ENCODE measurements at places on chromosomes 2 and 18. TPM values are rescaled to one million over a fixed set of nuclear protein-coding genes. Genes with fewer than 3 reads are reported as not detected.

GRCh38 chr2:97775074-97775473, 61.7 kb downstream of the ZAP70 start:
- no peak for ATAC-seq

DNA sequence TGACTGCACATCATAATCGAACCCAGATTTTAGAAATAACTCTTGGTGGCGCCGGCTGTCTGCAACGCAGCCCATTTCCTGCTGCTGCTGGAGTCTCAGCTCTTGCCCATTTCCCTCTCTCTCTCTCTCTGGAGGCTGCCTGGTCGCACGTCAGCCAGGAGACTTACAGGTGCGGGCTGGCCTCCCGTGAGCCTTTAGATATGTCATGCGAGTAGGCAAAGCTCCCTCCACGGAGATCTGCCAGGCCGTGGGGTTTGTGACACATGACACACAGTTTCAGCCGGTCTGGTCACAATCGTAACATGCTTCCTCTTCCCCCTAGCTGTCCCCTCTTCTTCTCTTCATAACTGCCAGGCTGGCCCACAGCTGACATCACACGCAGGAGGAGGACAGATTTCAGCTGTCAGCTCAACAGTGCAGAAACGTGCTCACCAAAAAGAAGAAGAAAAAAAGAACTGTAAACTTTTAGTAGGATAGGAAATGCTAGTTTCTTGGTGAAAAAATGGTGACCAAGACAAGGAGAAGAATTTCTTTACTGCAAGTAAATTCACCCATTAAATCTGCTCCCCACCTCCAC, 489.3 kb downstream of the ZNF516 start:
- no peak for ATAC-seq

DNA sequence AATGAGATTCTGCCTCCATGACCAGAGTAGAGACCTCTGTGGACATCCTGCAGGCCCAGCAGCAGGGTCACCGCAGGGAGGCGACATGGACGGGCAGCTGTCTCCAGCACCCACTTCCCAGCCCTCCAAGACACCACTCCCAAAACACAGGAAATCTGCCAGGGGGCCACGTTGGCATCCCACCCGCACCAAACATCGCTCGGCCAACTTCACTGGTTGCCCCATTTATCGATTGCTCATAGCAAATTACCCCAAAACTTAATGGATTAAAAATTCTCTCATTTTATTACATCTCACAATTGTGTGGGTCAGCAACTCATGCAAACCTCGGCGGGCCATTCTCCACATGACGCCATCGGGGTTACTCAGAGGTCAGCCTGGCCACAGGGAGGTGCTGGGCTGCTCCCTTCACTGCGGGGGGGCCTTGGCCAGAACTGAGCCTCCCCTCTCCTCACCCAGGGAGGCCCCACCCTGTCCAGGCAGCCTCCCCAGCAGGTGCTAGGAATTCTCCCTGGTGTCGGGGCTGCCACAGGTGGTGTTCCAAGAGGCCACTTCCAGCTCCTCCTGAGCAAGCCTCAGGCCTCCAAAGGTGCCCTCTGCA, 420.7 kb upstream of the MYT1L start:
- ATAC-seq = no peak

- ATAC-seq = no peak
These were observed 76.7 kb upstream of the SNTG2 start for GRCh38 chr2:873651-874580.

- ATAC-seq = no peak
These were observed 81.0 kb upstream of the PPM1B start for GRCh38 chr2:44087714-44088092.

DSEL gene
- 0.48 TPM for total RNA-seq

GRCh38 chr2:157055660-157056199, 201.8 kb upstream of the GALNT5 start:
- no peak for ATAC-seq

MITD1 gene
- total RNA-seq = 19.0 TPM

DNA sequence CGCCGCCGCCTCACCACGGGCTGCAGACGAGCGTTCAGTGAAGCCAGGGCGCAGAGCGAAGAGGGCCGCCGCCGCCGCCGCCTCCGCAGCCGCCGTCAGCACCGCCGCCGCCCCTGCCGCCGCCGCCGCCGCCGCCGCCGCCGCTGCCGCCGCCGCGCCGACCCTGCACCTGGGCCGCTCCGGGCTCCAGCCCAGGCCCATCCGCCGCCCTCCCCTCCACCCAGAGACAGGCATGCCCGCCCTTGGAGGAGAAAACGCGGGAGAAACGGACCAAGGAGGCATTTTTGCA, 3.0 kb downstream of the POU3F3 start:
- no peak for ATAC-seq

DNA sequence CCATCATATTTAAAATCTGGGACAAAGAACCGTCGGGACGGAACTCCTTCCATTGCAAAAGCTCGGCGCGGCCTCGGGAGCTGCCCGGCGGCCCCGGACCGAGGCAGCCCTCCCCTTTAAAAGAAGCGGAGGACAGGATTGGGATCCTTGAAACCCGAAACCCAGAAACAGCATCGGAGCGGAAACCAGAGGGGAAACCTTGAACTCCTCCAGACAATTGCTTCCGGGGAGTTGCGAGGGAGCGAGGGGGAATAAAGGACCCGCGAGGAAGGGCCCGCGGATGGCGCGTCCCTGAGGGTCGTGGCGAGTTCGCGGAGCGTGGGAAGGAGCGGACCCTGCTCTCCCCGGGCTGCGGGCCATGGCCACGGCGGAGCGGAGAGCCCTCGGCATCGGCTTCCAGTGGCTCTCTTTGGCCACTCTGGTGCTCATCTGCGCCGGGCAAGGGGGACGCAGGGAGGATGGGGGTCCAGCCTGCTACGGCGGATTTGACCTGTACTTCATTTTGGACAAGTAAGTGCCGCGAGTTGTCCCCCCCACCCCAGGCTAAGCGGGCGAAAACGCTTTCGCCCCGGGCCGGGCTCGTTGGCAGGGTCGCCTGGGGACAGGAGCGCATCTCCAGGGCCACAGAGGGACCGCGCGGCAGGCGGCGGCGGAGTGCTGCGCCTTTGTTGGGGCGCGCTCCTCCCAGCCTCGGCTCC, at the start of gene ANTXR1:
TSS of gene ANTXR1 (plus strand) at position 38 of the 698 bp plus-strand sequence. CDS start at position 359, 321 bp downstream.
- peak; percentile 53 for ATAC-seq

- no peak for ATAC-seq
These were observed 75.8 kb downstream of the SDC1 start for GRCh38 chr2:20148923-20149702.

DNA sequence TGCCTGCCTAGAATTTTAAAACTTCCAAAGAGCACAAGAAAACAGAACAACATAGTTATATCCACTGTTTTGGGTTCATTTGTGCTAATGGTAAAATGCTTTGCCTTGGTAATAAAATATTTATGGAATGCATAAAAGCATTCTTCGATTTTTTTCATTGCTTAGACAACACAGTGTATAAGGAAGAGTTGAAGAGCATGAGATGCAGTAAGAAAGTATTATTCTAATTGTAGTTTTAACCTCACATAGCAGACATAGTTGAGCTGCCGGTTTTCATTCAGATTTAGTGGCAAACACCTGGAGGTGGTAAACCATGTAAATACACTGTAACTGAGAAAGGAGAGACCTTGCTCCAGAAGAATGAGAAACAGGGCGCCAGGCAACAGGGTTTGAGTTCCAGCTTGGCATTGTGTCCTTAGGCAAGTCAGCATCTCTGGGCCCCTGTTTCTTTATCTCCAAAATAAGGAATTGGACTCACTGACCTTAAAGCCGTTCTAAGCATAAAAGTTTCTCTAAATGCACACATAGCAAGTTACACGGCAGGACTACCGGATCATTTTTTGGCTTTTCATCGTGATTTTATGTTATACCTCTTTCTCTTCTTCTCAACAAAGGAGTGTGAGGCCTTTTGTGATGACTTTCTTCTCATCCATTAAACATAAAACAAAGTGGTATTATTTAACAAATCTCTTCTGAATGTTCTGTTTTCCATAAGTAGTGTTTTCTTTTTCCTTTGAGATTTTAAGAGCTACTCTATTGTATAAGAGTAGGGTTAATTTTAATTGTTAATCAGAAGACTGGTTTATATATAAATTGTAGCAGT, 7.9 kb downstream of the UGP2 start:
- ATAC-seq = no peak

DNA sequence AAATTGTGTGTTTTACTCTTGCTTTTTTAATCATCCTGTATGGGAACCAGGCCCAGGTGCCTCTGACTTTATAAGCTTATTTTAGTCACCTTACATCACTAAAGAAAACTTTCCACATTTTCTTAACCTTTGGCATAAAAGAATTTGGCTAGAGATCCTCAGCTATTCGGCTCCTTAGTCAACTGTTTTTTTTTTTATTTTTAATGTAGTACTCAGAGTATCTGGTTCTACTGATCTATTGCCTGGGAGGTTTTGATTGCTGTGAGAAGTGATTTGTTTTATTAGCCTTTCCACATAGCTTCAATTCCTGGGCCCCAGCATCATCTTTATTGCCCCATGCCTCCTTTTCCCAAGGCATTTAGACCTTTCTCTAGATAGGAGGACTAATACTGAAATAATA, 121.0 kb downstream of the MYO1B start:
- no peak for ATAC-seq

DNA sequence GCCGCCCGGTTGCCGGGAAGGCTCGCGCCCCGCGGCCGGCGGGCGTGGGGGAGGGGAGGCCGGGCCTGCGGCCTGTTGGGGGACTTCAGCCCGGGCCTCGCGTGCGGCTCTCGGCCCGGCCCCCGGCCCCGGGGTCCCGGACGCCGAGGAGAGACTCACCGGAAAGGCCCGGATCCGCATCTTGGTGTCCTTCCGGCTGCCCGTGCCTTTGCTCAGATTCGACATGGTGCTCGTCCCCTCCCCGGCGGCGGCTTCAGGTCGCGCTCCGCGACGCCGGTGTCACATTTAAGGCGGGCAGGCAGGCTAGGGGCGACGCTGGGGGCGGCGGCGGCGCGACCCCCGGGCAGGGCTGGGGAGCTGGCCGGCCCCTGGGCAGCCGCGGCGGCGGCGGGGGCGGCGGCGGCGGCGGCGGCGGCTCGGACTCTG, 365 bp downstream of the CUL3 start:
- ATAC-seq = no peak

DNA sequence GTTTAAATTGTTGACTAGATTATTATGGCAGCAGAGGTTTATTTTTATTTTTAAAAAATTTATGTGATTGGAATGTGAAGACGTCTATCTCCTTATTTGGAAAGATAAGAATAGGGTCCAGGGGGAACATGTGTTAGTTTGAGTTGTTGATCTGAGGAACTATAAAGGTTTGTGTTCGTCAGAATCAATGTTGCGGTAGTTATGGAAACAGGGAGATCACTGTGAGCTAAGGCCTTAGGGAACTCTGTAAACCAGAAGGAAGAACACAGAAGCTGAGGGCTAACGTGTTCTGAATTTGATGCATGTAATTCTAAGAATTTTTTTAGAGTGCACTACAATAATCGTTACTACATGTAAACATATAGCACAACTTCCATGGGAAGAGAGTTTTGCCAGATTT, 168.5 kb upstream of the ZSWIM2 start:
- ATAC-seq = no peak

DNA sequence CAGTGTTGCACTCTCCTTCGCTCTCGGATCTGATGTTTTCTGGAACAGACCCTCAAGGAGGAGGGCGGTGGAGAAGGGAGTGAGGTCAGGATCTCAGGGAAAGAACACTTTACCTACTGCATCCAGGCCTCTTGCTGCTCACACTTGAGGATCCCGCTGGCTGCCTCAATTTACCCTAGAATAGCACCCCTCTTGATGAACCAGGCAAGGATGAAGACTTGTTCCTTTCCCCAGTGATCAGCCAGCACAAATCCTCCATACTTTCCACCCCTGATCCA, 14.2 kb downstream of the WNT10A start:
- ATAC-seq = no peak

- ATAC-seq = peak; percentile 88
These were observed 39.5 kb downstream of the RRM2 start for GRCh38 chr2:10161961-10162441.

DNA sequence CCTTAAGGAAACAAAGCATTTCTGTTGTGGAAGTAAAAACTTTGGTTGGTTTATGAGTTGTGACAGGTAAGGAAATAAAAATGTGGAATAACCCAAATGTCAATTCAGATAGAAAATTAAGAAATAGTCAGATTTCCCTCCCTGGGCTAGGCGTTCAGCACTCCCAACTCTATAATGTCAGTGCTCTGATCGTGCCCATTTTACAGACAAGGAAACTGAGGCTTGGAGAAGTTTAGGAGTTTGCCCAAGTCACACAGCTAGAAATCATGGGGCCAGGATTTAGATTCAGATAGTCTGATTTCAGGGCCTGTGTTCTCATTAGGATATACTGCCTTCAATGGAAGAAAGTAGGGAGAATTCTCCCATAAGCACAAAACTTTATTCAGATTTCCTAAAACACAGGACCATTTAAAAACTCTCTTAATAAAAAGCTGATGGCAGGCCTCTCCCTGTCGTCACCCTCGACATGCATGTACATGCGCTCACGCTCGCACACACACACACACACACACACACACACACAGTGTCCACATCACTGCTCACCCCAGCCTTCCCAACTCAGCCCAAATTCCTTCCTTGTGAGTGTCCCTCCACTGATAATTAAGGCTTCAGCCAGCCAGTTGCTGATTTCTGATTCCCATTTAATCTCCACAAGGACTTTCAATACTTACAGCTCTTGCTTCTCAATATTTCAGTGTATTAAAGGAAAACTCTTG, 49.1 kb upstream of the SLC14A2 start:
- peak; percentile 71 for ATAC-seq

DIPK1C gene
- not detected for total RNA-seq

GRCh38 chr2:16323551-16324543, 341.8 kb downstream of the CYRIA start:
- no peak for ATAC-seq

DNA sequence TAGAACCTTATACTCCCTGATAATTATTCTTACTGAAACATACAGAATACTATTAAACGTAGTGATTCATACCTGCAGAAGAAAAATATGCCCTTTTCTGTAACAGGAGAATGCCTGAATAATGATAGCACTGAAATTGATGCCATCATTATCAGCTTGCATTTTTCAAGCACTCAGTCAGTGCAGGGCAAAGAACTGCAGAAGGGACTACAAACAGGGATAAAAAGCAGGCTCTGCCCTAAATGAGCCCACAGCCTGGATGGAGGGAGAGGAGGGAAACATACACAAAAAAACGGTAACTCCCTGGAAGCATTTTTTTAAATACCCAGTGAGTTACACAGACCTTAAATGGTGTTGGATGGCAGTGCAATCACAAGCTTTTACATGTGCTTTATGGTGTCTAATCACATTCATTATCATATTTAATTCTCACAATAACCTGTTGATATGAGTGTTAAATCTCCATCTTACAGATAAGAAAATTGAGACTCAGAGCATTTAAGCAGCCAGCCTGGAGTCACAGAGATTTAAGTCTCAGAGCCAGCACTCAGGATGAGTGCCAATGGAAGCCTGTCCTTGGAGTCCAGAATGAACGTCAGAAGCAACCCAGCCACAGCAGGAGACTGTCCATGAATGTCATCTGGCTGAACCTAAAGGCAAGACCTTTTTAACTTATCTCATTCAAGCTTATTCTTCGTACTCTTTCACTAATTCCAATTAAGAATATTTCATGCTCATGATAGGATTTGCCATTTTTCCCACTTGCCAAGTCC, 139.3 kb upstream of the CTNNA2 start:
- no peak for ATAC-seq

CPS1 gene
- 4.7 TPM for total RNA-seq

GRCh38 chr2:58419983-58420382, 178.9 kb upstream of the FANCL start:
- ATAC-seq = no peak

LCT gene
- total RNA-seq = not detected
